ENCODE measurements at places on chromosomes 5 and 9.

DNA sequence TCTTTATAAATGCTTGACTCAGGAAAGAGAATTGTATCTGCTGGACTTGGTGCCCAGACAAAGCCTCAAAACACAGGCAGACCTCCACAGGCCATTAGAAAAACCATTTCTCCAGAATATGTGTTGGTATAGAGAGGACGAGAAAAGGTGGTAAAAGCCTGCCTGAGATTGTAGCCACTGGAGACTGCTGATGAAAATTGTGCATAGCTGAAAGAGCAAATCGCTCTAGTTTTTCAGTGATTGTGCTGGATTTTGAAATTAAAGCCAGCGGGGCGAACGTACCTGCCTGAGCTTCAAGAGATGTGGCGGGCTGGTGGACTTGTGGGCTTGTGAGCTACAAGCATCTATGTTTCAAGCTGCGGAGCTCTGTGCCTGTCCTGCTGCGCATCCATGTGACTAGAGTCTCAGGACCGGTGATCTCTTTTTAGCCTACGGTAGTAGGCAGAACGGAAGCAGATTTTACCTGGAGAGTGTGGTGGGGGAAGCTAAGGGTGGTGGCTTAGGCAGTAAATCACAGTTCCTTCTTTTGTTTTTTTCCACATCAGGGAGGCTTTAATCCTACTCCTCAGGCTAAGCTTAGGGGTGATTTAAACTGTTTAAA, 193.6 kb downstream of the SREK1 start:
- DNase-seq, result no peak

- no peak for DNase-seq
Observed at GRCh38 chr5:14410394-14411201, 171.0 kb upstream of the OTULINL start.

DNA sequence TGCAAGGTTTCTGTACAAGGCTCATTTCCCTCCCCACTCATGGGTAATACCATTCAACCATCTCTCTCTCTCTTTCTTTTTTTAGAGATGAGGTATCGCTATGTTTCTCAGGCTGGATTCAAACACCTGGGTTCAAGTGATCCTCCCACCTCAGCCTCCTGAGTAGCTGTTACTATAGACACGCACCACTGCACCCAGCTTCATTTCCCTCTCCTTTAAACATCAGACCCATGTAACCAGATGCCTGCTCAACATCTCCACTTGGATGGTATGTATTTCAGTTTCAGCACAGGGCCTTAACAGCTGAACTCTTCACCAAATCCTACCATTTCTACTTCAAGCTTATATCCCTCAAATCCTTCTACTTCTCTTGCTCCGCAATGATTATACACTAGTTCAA, 117.4 kb downstream of the SSBP2 start:
- DNase-seq, result no peak

- no peak for DNase-seq
Observed at GRCh38 chr5:117800261-117800660, 1188.1 kb downstream of the DTWD2 start.

GRCh38 chr9:128245421-128246151, 30.2 kb downstream of the GOLGA2 start:
- DNase-seq, result no peak
